ENCODE measurements at places on chromosomes 2 and 18. TPM values are rescaled to one million over a fixed set of nuclear protein-coding genes. Genes with fewer than 3 reads are reported as not detected.

COX7A2L gene
- total RNA-seq: 105 TPM

GALM gene
- total RNA-seq: 6.5 TPM

DNA sequence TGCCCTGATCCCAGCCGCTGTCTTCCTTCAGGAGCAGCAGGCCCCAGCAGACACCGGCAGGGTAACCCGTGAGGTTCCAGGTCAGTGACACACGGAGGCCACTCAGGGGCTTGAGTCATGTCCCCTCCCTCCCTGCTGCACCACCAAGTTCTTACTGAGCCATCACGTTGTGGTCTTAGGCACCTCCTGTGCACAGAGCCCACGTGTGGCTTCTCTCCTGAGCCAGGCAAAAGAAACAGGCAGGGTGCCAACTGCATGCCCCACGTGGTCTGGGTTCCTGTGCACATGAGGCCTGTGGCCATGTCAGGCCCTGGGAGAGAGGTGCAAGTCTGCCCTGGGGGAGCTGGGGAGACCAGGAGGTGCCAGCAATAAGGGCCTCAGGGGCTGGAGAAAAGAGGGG lies 264.8 kb downstream of the KLHL29 start:
- H3K4me1 ChIP-seq: peaks cover 35% of the 10 kb centered on the region
- H3K4me3 ChIP-seq: no peak overlapping the region
- no peaks in the 10 kb centered on the region for H3K27me3 ChIP-seq

- H3K4me1 ChIP-seq: no peaks in the 10 kb centered on the region
- H3K4me3 ChIP-seq: no peak overlapping the region
- peaks cover 5% of the 10 kb centered on the region for H3K27me3 ChIP-seq
- no peak for DNase-seq
- no peaks in the 10 kb centered on the region for H3K36me3 ChIP-seq
Observed at GRCh38 chr18:22838221-22838620, 94.9 kb upstream of the RBBP8 start.

- peaks cover 3% of the 10 kb centered on the region for H3K36me3 ChIP-seq
- DNase-seq: no peak
- H3K27me3 ChIP-seq: no peaks in the 10 kb centered on the region
- no peak overlapping the region for H3K4me3 ChIP-seq
- peak overlapping the region; percentile 68 for H3K27ac ChIP-seq
Observed at GRCh38 chr2:234973008-234973407, 21.2 kb downstream of the SH3BP4 start.

All from chondrocyte (in vitro differentiated cells).